ENCODE measurements at places on chromosomes 5 and 9. TPM values are rescaled to one million over a fixed set of nuclear protein-coding genes. Genes with fewer than 3 reads are reported as not detected.

The RASA1 gene
- 37.7 TPM for total RNA-seq

The FABP6 gene
- not detected for total RNA-seq

The PRR16 gene
- total RNA-seq: 3.7 TPM

The IPPK gene
- total RNA-seq: 16.0 TPM

The FBP1 gene
- not detected for total RNA-seq

The PRDM9 gene
- total RNA-seq: not detected

The FOXD4L5 gene
- 0.06 TPM for total RNA-seq

The FAM163B gene
- not detected for total RNA-seq

The LIFR gene
- 21.0 TPM for total RNA-seq

The PCDHB14 gene
- total RNA-seq: 1.1 TPM

The SPATA31D3 gene
- not detected for total RNA-seq

The RGS7BP gene
- 1.7 TPM for total RNA-seq

The SIL1 gene
- 83.8 TPM for total RNA-seq

The HAPLN1 gene
- total RNA-seq: 29.7 TPM

The LAMC3 gene
- total RNA-seq: 0.12 TPM

The OSMR gene
- total RNA-seq: 56.5 TPM

The KIAA1958 gene
- 0.66 TPM for total RNA-seq

The HTR1A gene
- total RNA-seq: not detected

The ZNF608 gene
- 7.7 TPM for total RNA-seq

The FCN1 gene
- not detected for total RNA-seq

The DCAF10 gene
- total RNA-seq: 21.7 TPM

The ZNF169 gene
- 2.9 TPM for total RNA-seq

The CARTPT gene
- not detected for total RNA-seq

The SPATA6L gene
- total RNA-seq: 0.79 TPM

The KIAA0825 gene
- 4.1 TPM for total RNA-seq

The TRIO gene
- 99.9 TPM for total RNA-seq

The SYNPO gene
- total RNA-seq: 17.6 TPM

The GALNT12 gene
- total RNA-seq: 12.9 TPM

The NEURL1B gene
- total RNA-seq: 3.4 TPM

The RASGRF2 gene
- 2.0 TPM for total RNA-seq

Data from aortic smooth muscle cell (primary cell).